ENCODE measurements at places on chromosomes 5 and 9. TPM values are rescaled to one million over a fixed set of nuclear protein-coding genes. Genes with fewer than 3 reads are reported as not detected.

GRCh38 chr5:143057580-143057999, 287.4 kb downstream of the ARHGAP26 start:
- DNase-seq: no peak

Gene SLIT3
- total RNA-seq: 85.0 TPM

GRCh38 chr5:73883646-73884045, 257.6 kb downstream of the ARHGEF28 start:
- no peak for DNase-seq

Gene GFI1B
- total RNA-seq: not detected

- no peak for DNase-seq
Observed at GRCh38 chr5:10719965-10720364, 41.1 kb downstream of the DAP start.

Gene INSL6
- not detected for total RNA-seq

DNA sequence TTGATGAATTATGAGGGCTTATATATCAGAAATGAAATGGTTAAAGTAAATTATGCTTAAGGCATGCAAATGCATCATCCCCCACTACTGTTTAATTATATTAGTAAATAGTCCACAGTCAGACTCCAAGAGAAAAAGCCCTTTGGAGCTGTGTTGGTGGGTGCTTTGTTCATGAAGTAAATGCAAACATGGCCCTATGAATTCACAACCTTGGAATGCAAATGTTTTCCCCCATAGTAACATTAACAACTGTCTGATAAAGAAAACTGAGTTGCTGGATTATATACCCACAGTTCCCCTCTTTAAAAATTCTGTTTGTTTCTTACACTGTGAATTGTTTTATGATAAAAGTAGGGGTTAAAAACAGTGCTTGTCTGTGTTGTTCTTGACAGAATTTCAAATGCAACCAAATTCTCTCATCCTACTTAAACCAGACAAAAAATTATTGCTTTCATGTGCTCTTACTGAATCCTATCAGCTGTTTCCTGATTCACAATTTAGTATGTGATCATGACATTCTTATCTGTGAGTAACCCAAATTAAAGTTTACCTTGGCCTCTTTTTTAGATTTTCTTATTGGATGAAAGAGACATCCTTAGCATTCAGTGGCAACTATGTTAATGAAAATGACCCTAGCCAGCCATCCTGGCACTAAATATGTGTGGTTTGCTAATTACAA, 48.5 kb upstream of the SNCAIP start:
- no peak for DNase-seq

Gene PCDHB13
- total RNA-seq: 6.7 TPM

Gene ORM2
- total RNA-seq: not detected

DNA sequence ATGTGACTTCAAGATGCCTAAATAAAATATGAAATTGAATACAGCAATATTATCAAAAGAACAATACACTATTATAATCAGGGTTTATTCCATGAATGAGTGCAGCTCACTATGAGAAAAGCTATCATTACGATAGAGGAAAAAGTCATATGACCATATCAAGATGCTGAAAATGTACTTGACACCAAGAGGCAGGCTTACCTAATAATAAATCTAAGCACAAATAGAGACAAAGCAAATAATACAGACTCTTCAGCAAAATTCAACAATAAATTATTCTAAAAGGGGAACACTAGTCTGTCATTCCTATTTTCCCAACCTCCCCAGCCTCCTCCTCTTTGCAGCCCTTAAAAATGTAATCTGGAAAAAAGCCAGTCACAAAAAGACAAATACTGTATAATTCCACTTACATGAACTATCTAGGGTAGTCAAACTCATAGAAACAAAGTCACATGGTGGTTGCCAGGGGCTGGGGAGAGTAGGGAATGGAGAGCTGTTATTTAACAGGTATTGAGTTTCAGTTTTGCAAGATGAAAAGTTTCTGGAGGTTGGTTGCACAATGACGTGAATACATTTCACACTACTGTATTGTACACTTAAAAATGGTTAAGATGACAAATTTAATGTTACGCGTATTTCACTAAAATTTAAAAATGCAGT, 148.4 kb downstream of the NFIB start:
- DNase-seq: no peak

GRCh38 chr5:126139086-126139485, 284.1 kb upstream of the GRAMD2B start:
- no peak for DNase-seq

GRCh38 chr9:3903273-3903672, 377.5 kb upstream of the RFX3 start:
- no peak for DNase-seq

DNA sequence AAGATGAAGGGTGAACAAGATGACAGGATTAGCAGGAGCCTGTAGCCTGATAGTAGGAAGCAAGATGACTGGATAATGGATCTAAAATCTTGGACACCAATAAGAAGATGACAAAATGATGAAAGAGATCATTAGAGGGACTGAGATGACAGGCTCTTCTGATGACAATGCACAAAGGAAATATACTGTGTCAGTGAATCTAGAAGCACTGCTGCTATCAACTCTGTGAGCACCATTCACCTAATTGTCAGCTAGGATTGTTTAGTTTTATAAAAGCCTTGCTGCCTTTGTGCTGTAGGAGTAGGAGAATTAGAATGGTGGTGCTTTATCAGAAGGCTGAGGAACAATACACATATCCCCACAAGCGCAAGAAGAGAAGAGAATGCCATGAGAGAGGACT, 1127.8 kb downstream of the DTWD2 start:
- DNase-seq: no peak

GRCh38 chr9:20262611-20263010, 359.7 kb downstream of the MLLT3 start:
- DNase-seq: no peak

DNA sequence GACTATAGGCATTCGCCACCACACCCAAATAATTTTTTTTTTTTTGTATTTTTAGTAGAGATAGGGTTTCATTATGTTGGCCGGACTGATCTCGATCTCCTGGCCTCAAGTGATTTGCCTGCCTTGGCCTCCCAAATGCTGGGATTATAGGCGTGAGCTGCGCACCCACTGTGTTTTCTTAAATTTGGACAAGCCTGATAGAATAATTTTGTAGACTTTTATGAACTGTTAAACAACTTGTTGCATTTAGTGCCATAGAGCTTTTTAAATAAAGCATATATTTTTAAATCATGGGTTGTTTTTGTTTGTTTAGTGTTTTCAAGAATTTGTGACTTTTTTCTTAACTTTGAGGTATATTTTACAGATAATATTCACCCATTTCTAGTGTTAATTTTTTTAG, 4.8 kb downstream of the PHAX start:
- no peak for DNase-seq

DNA sequence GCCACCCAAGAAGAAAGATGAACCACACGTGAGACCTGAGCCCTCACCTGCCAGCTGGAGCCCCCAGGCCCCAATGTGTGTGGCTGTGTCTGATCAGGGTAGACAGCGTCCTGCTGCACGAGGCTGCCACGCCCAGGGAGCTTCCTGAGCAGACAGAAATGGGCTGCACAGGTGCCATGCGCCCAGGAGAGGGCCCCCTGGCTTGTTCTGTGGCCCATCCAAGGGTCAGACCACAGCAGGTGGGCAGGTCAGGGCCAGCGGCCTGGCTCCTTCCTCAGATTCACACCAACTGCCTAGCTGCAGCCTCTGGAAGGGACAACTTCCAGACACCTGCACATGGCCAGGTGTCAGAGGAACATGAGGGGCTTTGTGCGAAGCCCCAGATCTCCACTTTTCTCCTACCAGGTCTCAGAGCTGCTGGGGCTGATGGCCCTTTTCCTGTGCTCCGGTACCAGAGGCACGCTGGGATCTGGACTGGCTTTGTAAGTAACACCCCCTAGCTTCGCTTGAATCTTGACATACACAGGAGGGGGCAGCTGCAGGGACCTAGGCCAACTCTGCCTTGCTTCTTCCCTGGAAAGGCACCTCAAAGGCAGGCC, 10.8 kb downstream of the SARDH start:
- peak; percentile 53 for DNase-seq

Gene CNTNAP3B
- 25.9 TPM for total RNA-seq

DNA sequence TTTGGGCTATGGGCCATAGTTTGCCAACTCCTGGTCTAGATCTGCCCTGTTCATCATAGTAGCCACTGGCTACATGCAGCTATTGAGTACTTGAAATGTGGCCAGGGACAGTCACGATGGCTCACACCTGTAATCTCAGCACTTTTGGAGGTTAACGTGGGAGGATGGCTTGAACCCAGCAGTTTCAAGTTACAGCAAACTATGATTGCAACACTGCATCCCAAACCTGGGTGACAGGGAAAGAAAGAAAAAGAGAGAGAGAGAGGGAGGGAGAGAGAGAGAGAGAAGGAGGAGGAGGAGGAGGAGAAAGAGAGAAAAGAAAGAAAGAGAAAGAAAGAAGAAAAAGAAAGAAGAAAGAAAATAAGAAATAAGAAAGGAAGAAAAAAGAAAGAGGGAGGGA, 5.1 kb upstream of the GMCL2 start:
- DNase-seq: no peak

GRCh38 chr5:96601715-96602244, 60.4 kb upstream of the CAST start:
- DNase-seq: no peak

Gene SH3GL2
- not detected for total RNA-seq
